ENCODE measurements at places on chromosomes 5 and 9. TPM values are rescaled to one million over a fixed set of nuclear protein-coding genes. Genes with fewer than 3 reads are reported as not detected.

GRCh38 chr5:80569961-80570786, at the start of gene ANKRD34B:
Gene ANKRD34B (minus strand): TSS chr5:80570280. CDS start chr5:80560019, 10,261 bp downstream.
- H3K27me3 ChIP-seq, result peaks cover 19% of the 10 kb centered on the region
- peak; percentile 81 for DNase-seq
- no peaks in the 10 kb centered on the region for H3K36me3 ChIP-seq
- H3K4me3 ChIP-seq, result peak within 1 kb of the TSS; percentile 54
- H3K27ac ChIP-seq, result no peak within 1 kb of the TSS

GRCh38 chr5:2832394-2832793, 80.9 kb upstream of the IRX2 start:
- no peaks in the 10 kb centered on the region for H3K27me3 ChIP-seq
- H3K4me3 ChIP-seq, result no peak overlapping the region
- DNase-seq, result no peak
- H3K36me3 ChIP-seq, result no peaks in the 10 kb centered on the region
- H3K4me1 ChIP-seq, result no peaks in the 10 kb centered on the region

DNA sequence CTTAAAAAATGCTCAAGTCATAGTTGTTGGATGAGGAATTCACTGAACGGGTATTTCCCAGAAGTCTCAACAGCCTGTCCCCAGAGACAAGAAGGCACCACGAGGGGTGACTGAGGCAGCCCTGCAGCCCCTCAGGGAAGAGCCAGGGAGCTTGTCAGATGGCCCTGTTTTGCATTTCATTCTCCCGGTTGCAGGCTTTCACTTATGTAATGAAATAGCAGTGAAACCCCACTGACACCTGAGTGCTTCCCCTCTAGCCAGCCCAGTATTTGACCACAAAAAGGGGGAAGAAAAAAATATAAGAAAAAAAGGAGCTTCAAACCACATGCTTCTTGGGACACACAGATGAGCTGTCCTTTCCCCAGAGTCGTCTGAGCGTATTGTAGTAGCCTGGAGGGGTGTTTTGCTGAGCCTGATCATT, 75.3 kb upstream of the IL12B start:
- no peak overlapping the region for H3K4me3 ChIP-seq
- no peaks in the 10 kb centered on the region for H3K27me3 ChIP-seq
- H3K36me3 ChIP-seq, result no peaks in the 10 kb centered on the region
- no peak overlapping the region for H3K27ac ChIP-seq
- DNase-seq, result no peak

GRCh38 chr5:93330506-93330905, 250.5 kb downstream of the NR2F1-AS1 start:
- H3K36me3 ChIP-seq, result no peaks in the 10 kb centered on the region
- no peaks in the 10 kb centered on the region for H3K27me3 ChIP-seq
- no peak overlapping the region for H3K4me3 ChIP-seq

GRCh38 chr9:92761686-92762085, 2.9 kb downstream of the BICD2 start:
- no peak overlapping the region for H3K4me3 ChIP-seq
- no peak for DNase-seq
- H3K4me1 ChIP-seq, result peaks cover 11% of the 10 kb centered on the region

DNA sequence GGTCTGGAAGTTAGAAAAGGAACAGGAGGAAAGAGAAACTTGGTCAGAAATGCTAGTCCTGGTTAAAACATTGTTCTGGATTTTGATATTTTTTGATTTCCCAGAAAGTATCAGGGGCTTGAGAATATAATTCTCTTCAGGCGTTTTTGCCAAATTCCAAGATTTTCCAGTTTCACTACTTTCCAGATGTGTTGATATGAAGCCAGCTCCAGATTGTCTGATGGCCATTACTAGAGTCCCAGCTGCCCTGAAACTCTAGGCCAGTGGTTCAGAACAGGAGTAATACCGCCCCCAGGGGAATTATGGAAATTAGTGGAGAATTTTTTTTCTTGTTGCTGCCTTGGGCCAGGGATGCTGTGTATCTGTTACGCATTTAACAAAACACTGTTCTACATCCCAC, 88.6 kb downstream of the KCNN2 start:
- H3K4me1 ChIP-seq, result peaks cover 18% of the 10 kb centered on the region
- no peak overlapping the region for H3K27ac ChIP-seq
- no peaks in the 10 kb centered on the region for H3K27me3 ChIP-seq
- H3K36me3 ChIP-seq, result no peaks in the 10 kb centered on the region
- no peak overlapping the region for H3K4me3 ChIP-seq

- H3K27ac ChIP-seq, result no peak overlapping the region
- 0 out of 2 replicates have a peak, but pooled peaks cover 3% of the 10 kb centered on the region for H3K36me3 ChIP-seq
- peaks cover 7% of the 10 kb centered on the region for H3K4me1 ChIP-seq
- DNase-seq, result no peak
- no peaks in the 10 kb centered on the region for H3K27me3 ChIP-seq
Measured at GRCh38 chr5:171989946-171990712, 16.3 kb downstream of the FBXW11 start.

DNA sequence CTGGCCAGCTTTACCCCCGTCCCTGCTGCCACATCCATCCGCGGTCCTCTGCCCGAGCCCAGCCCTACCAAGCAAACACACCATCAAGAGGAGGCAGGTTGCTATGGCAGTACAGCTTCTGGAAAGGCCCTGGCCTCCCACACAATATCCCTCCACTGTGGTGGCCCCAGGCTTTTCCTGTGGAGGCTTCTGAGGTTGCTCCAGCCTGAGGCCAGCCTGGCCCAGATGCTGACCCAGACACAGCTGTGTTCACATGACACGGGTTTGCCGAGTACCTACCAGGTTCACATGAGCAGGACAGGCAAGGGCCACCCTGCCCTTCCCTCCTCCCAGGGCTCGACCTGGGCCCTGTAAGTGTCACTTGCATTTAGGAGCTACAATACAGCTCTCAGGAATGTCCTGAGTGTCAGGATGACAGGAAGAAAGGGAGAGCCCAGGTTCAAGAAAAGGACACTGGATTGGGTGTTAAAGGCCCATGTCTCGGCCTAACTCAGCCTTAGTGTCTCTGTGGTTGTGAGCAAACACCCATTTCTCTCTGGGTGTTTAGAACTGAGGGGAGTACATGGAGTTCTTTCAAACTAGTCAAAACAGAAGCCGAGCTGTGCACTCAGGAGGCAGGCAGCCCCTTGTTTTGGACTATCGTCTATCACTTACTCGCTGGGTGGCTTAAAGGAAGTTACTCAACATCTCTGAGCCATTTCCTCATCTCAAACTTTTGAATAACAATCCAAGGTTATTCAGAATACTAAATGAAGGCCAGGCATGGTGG, 40.2 kb downstream of the NAIF1 start:
- no peak for DNase-seq
- H3K4me3 ChIP-seq, result no peak overlapping the region
- H3K36me3 ChIP-seq, result no peaks in the 10 kb centered on the region
- no peak overlapping the region for H3K27ac ChIP-seq

GRCh38 chr9:68728731-68729130, 23.7 kb downstream of the PIP5K1B start:
- H3K4me3 ChIP-seq, result no peak overlapping the region
- H3K27me3 ChIP-seq, result no peaks in the 10 kb centered on the region
- no peaks in the 10 kb centered on the region for H3K4me1 ChIP-seq
- no peak for DNase-seq
- no peaks in the 10 kb centered on the region for H3K36me3 ChIP-seq
- no peak overlapping the region for H3K27ac ChIP-seq

- H3K4me3 ChIP-seq, result no peak overlapping the region
- no peak overlapping the region for H3K27ac ChIP-seq
- no peaks in the 10 kb centered on the region for H3K4me1 ChIP-seq
- no peaks in the 10 kb centered on the region for H3K27me3 ChIP-seq
Measured at GRCh38 chr5:37720550-37720952, 119.3 kb downstream of the GDNF start.

- no peaks in the 10 kb centered on the region for H3K36me3 ChIP-seq
- H3K27ac ChIP-seq, result no peak overlapping the region
- no peak overlapping the region for H3K4me3 ChIP-seq
Measured at GRCh38 chr5:81506900-81507588, 113.1 kb upstream of the ACOT12 start.

- H3K27ac ChIP-seq, result no peak overlapping the region
- no peak for DNase-seq
- H3K36me3 ChIP-seq, result no peaks in the 10 kb centered on the region
- H3K4me3 ChIP-seq, result no peak overlapping the region
Measured at GRCh38 chr9:1049641-1050040, 516 bp upstream of the DMRT2 start.

DNA sequence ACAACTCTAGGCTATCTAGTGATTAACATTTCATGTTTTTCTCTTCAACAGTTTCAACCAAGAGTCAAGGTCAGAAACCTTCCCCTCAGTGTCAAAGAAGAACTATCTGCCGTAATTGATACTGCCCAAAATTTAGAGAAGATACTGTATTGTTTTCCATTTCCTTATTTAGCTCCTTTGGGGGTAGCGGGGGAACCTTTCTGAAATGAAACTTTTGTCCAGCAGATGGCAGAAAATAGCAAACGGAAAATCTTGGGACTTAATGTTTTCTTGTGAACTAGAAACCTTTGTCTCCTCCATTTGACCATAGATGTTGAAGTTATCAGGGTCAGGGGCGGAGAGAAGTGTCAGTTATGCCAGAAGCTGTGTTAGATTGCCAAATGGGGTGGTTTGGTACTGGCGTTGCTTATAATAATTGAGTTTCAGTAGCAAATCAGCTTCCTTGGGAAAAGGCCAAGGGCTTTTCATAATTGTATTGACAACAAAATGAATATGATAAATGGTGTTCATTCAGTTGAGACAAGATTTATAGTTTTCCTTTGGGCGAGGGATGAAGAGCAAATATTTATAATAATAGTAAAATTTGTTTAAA, 101.7 kb upstream of the TLX3 start:
- no peaks in the 10 kb centered on the region for H3K27me3 ChIP-seq
- H3K36me3 ChIP-seq, result no peaks in the 10 kb centered on the region
- no peak overlapping the region for H3K27ac ChIP-seq
- DNase-seq, result peak; percentile 47
- no peak overlapping the region for H3K4me3 ChIP-seq
- no peaks in the 10 kb centered on the region for H3K4me1 ChIP-seq

DNA sequence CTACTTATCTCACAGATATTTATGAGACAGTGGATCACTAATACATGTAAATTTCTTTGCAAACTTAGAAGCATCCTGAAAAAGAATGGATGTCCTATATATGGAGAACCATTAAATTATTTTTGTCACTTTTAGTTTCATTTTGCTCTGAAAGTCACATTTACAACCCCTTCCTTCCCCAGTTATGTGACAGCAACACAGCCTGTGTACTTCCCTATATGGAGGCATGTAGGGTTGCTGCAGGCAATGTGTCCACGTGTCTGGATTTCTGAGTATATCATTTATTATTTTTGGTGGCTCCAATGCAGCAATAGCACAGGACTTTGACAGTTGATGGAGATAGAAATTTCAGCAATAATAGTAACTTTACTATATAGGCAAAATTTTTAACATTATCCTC, 156.4 kb downstream of the ST8SIA4 start:
- H3K4me1 ChIP-seq, result no peaks in the 10 kb centered on the region
- H3K4me3 ChIP-seq, result no peak overlapping the region
- no peak for DNase-seq

- no peaks in the 10 kb centered on the region for H3K27me3 ChIP-seq
- H3K36me3 ChIP-seq, result no peaks in the 10 kb centered on the region
- no peaks in the 10 kb centered on the region for H3K4me1 ChIP-seq
- no peak overlapping the region for H3K4me3 ChIP-seq
Measured at GRCh38 chr5:100566382-100567141, 31.4 kb downstream of the FAM174A start.

GRCh38 chr5:78633700-78634099, 14.9 kb downstream of the LHFPL2 start:
- DNase-seq, result no peak
- peaks cover 11% of the 10 kb centered on the region for H3K36me3 ChIP-seq
- no peak overlapping the region for H3K4me3 ChIP-seq

DNA sequence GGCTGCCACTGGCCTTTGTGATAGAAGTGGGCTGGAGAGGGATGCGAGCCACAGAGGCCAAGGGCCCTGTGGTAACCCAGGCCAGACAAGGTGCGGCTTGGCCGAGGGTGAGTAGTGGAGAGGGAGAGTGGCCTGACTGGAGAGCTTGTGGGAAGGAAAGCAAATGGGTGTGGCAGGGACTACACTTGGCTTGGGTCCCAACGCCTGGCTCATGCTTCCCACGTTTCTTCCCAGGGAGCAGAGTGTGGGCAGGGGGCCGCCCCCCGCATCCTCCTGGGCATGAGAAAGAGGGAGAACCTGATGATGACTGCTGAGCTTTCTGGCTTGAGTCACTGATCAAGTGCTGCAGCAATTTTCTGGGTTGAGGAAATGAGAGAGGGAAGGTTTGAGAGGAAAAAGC, 95.7 kb downstream of the ANKH start:
- no peaks in the 10 kb centered on the region for H3K36me3 ChIP-seq
- peaks cover 11% of the 10 kb centered on the region for H3K4me1 ChIP-seq
- H3K27me3 ChIP-seq, result no peaks in the 10 kb centered on the region
- H3K4me3 ChIP-seq, result no peak overlapping the region
- no peak for DNase-seq

DNA sequence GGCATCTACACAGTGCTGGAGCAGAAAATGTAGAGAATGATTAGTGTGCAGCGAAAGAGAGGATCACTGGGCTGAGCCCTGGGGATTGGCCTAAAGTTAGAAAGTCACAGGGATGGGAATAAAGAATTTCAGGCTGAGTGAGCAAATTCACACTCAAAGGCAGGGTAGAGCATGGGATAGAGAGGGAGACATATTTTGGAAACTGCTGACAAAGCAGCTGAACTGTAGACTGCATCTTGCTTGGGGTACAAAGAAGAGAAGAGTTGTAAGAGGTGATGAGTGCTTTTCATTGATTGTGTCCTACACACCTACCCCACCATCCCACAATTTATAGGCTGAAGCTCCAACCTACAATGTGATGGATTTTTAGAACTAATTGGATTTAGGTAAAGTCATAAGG, 677.8 kb downstream of the TAF11L14 start:
- H3K27me3 ChIP-seq, result no peaks in the 10 kb centered on the region
- no peak overlapping the region for H3K4me3 ChIP-seq
- no peaks in the 10 kb centered on the region for H3K36me3 ChIP-seq
- no peak overlapping the region for H3K27ac ChIP-seq
- no peak for DNase-seq
- no peaks in the 10 kb centered on the region for H3K4me1 ChIP-seq

DNA sequence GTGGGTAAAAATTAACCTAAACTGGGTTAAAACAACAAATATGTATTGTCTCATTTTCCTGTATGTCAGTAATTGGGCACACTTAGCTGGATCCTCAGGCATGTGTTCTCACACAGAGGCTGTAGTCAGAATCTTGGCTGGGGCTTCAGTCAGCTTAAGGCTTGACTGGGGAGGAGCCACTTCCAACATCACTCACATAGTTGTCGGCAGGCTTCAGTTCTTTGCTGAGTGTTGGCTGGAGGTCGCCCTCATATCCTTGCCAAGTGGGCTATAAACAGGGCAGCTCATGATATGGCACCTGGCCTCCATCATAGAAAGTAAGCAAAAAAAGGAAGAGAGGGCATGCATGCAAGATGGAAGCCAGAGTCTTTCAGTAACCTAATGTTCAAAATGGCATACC, 173.0 kb downstream of the GIN1 start:
- no peaks in the 10 kb centered on the region for H3K27me3 ChIP-seq
- H3K27ac ChIP-seq, result no peak overlapping the region
- no peak overlapping the region for H3K4me3 ChIP-seq
- DNase-seq, result no peak
- no peaks in the 10 kb centered on the region for H3K4me1 ChIP-seq

FBLL1 gene
- 8.6 TPM for total RNA-seq

CTNND2 gene
- total RNA-seq, result 13.8 TPM

TMOD1 gene
- 0.88 TPM for total RNA-seq

SCGB3A2 gene
- 63.6 TPM for total RNA-seq

APBA1 gene
- total RNA-seq, result 1.1 TPM

RPL12 gene
- total RNA-seq, result 1,993 TPM

C5orf46 gene
- total RNA-seq, result not detected
